BJ (cell line): ENCODE measurements at places on chromosomes 5 and 9.

- no peak for DNase-seq
These were observed 120.7 kb upstream of the RAI14 start for GRCh38 chr5:34535433-34535832.

- no peak for DNase-seq
These were observed 93.6 kb downstream of the TLE4 start for GRCh38 chr9:79665369-79665768.

GRCh38 chr5:120518581-120518980 lies 54.5 kb downstream of the PRR16 start:
- no peak for DNase-seq

DNA sequence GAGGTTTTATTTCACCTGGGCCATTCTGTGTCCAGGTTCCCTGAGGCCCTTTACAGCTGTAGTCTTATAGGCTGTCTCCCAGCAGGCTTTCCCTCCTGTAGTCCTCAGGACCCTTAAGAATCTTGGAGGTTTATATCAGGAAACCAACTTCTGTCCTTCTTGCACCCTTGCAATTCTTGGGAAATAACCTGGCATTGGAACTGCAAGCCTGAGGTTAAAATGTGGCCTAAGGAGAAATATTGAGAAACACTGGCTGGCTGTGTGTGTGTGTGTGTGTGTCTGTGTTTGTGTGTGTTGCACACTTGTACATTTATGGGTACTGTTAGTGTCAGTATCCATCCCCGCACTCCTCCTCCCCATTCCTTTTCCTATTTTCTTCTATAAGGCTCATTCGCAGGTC lies 168.9 kb downstream of the PAPPA start:
- DNase-seq: no peak

GRCh38 chr5:93280518-93280917 lies 300.5 kb downstream of the NR2F1-AS1 start:
- DNase-seq: no peak

GRCh38 chr5:124655251-124655917 lies 91.1 kb downstream of the ZNF608 start:
- DNase-seq: no peak

DNA sequence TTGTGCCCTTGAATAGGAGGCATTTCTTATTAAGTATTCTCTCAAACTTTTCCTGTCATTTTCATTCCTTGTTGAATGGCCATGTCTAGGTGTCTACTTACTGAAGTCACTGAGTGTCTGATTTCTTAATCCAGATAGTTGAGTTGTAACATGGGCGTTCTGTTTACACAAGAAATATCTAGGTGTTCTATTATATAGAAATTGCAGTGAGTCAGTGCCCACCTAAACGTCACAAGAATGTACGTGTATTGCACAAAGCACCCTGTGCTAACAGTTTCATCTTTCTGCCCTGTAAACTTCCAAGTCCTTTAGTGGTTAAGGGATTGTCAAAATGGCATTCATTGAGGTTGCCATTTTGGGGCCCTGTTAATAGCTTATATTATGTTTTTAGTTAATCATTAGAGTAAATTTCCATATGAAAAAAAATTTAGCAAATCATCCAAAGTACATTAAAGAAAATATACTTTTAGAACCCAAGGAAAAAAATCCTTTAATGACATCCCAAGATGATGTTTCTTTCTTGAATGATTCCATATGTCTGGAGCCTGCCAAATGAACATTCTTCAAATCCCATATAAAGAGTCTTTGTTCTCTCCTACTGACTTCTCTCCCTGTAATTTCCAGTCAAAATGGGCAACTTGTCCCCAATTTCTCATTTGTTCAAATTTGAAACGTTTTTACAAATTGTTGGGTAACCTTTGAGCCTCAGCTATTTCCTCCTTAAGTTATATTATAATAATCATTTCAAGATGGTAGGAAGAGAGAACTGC lies 114.2 kb downstream of the GOLPH3 start:
- DNase-seq: no peak

DNA sequence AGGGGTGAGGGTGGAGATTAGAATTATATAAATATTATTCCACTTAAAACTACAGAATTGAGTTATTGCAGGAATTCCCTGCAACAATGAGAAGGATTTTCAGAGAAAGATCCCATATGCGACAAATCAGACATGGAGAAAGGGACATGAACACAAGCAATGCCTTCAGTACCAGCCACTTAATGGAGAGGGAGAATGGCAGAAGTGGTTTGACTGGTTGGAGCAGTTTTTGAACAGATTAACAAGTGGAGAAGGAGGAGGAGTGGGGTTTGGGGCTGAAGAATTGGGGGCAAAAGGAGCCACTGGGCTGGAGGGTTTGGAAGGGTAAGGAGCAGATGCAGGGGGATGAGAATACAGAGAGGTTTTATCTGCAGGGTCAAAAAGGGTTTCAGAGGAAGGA lies 620.9 kb upstream of the PTPRD start:
- no peak for DNase-seq

- no peak for DNase-seq
These were observed 43.0 kb upstream of the KCNV2 start for GRCh38 chr9:2674141-2674824.

DNA sequence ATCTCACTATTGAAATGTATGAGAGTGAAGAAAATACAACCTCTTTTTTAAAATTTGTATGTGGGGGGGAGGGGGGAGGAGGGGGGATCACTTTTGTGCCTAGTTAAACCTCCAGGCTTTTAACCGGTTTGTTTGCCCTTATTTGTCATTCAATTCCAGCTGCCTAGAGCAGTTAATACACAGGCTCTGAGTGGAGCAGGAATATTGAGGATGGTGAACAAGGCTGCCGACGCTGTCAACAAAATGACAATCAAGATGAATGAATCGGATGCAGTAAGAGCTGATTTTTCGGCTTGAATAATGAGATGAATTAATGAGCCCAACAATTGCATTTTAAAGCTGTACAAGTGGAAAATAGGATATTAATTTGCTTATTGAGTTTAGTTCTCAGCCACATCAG lies 28.7 kb upstream of the SNX24 start:
- DNase-seq: no peak

DNA sequence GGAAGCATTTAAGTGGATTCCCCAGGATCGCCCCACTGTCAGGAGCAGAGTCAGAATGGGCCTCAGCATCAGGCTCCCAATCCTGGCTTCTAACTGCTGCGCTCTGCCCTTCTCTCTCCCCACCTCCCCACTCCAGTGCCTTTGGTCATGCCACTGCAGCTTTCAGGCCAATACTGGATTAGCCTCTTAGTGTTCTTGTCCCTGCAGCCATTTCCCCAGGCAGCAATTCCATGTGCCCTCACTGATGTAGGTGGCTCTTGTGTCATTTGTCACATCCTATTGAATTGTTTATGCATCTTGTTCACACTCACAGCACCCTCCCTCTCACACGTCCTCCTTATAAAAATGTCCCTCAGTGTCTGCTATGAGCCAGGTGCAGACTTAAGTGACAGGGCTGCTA lies 544.2 kb upstream of the DAP start:
- no peak for DNase-seq

GRCh38 chr5:66469684-66470083 lies 126.5 kb upstream of the MAST4 start:
- no peak for DNase-seq
